Hepatocyte (in vitro differentiated cells): ENCODE measurements at places on chromosomes 6 and 20.
A peak's percentile ranks its signal among the peaks of the same experiment; 100 is the strongest.

DNA sequence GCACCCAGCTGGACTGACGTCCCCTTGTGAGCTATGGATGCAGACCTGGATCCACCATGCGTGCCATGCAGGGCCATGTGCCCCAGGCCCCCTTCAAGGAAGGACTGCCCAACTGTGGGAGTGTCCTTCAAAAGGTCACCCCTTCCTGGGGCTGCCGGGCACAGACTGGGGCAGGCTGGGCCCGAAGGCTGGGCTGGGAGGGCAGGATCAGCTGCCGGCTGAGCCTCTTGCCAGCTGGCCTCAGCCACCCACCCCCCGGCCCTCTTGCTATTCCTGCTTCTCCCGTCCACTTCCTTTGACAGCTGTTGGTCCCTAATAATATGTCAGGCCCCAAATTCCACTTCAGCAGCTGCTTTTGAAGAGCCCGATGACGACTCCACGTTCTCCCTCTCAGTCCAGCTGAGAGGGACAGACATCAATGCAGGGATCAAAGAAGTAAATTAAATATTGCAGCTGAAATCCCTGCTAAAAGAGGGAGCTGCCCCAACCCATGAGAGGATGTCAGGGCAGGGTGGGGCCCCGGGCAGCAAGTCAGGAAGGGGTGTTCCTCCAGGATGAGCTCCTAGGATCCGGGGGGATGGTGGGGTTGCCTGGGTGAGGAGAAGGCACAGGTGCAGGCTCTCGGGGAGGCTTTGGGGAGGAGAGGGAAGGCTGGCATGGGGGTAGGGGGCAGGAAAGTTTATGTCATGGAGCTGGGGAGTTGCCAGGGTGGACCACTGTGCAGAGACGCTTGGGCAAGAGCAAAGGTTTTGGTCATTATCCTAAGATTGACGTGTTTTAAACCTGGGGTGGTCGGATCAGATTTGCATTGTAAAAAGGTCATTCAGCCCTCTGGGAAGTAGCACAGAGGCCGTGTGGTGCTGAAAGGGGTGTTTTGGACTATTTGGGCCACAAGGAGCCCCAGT, 185.0 kb downstream of the ANKRD60 start:
- H3K4me1 ChIP-seq = no peaks in the 10 kb centered on the region
- H3K27me3 ChIP-seq = peaks cover 4% of the 10 kb centered on the region
- H3K4me3 ChIP-seq = no peak overlapping the region
- DNase-seq = no peak
- H3K27ac ChIP-seq = no peak overlapping the region

DNA sequence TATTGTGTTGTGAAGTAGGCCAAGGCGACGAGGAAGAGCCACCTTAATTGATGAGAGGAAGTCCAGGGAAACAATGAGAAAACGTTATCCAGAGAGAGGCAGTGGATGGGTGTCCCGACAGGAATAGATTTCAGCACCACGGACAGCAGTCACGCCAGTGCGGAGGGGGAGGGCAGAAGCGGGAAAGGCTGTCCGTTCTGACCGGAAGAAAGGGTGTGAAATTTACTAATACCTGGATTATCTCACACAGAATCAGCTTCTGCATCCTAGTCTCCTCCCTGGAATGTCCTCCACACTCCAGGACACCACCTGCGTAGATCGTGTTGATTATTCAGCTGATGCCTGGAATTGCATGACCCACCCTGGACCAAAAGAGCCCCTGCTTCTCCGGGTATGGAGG, 7.4 kb upstream of the BPIFA3 start:
- no peaks in the 10 kb centered on the region for H3K4me1 ChIP-seq
- no peak overlapping the region for H3K4me3 ChIP-seq
- H3K27me3 ChIP-seq = peaks cover 47% of the 10 kb centered on the region
- H3K36me3 ChIP-seq = no peaks in the 10 kb centered on the region

- no peaks in the 10 kb centered on the region for H3K4me1 ChIP-seq
- H3K27ac ChIP-seq = no peak overlapping the region
- no peak for DNase-seq
- no peaks in the 10 kb centered on the region for H3K27me3 ChIP-seq
- H3K36me3 ChIP-seq = no peaks in the 10 kb centered on the region
- no peak overlapping the region for H3K4me3 ChIP-seq
Observed at GRCh38 chr6:149271348-149272340, 45.9 kb upstream of the TAB2 start.

- H3K27ac ChIP-seq = no peak overlapping the region
- no peaks in the 10 kb centered on the region for H3K36me3 ChIP-seq
- DNase-seq = no peak
- H3K4me3 ChIP-seq = no peak overlapping the region
Observed at GRCh38 chr6:150646228-150646627, 46.5 kb downstream of the PLEKHG1 start.

- no peaks in the 10 kb centered on the region for H3K36me3 ChIP-seq
- H3K27ac ChIP-seq = no peak overlapping the region
- DNase-seq = peak; percentile 35
- H3K27me3 ChIP-seq = no peaks in the 10 kb centered on the region
- no peaks in the 10 kb centered on the region for H3K4me1 ChIP-seq
Observed at GRCh38 chr6:154403788-154404187, 47.2 kb upstream of the IPCEF1 start.

- H3K27ac ChIP-seq = no peak overlapping the region
- peak; percentile 27 for DNase-seq
- H3K36me3 ChIP-seq = no peaks in the 10 kb centered on the region
- H3K4me1 ChIP-seq = no peaks in the 10 kb centered on the region
- no peaks in the 10 kb centered on the region for H3K27me3 ChIP-seq
Observed at GRCh38 chr20:61464307-61465303, 212.5 kb downstream of the CDH4 start.

DNA sequence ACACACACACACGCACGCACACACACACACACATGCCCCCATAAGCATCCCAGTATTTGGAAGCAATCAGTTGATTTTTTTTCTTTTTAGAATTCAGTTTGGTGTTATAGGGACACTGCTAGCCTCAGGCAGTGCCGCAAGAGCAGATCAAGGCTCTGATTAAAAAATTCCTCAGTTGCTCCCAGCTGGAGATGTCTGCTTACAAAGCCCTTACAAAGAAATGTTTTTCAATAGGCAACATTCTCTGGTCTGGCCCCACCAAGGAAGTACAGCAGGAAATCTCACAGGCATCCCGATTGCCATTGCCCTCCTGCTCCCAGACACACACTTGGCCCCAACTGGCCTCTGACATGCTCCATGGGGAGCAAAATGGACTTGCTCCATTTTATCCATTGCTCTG, 22.9 kb upstream of the CD83 start:
- no peak overlapping the region for H3K4me3 ChIP-seq
- H3K36me3 ChIP-seq = no peaks in the 10 kb centered on the region
- no peaks in the 10 kb centered on the region for H3K4me1 ChIP-seq
- no peak overlapping the region for H3K27ac ChIP-seq

- H3K4me3 ChIP-seq = no peak overlapping the region
- no peaks in the 10 kb centered on the region for H3K27me3 ChIP-seq
- H3K4me1 ChIP-seq = peaks cover 5% of the 10 kb centered on the region
Observed at GRCh38 chr20:16028923-16029322, 544.3 kb downstream of the KIF16B start.
